ENCODE measurements at places on chromosomes 11 and 22.

GRCh38 chr11:42502151-42502550 is 809.6 kb upstream of the API5 start:
- DNase-seq: no peak

- no peak for DNase-seq
These were observed 6.5 kb upstream of the FJX1 start for GRCh38 chr11:35611741-35612140.

- no peak for DNase-seq
These were observed 57.6 kb upstream of the B3GAT1 start for GRCh38 chr11:134469627-134470026.

DNA sequence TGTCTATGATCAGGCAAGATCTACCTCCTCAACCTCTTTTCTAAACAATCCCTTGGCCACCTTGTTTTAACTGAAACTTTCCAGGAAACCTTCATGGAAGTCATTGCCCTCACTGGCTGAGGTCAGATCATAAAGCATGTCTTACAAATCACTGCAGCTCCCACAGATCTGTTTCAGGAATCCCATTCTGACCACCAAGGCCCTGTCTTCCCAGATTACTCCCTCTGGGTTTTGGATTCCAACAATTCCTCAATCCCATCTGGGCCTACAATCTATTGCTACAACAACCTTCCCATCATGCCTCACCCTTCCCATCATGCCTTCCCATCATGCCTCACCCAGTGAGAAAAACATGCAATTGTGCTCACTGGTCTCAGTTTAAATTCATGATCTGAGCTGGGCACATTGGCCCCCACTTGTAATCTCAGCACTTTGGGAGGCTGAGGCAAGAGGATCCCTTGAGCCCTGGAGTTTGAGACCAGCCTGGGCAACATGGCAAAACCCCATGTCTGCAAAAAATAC is 15.9 kb downstream of the ADAMTS15 start:
- DNase-seq: no peak

Data from colonic mucosa (tissue), 4 donors.